WTC11 (cell line): ENCODE measurements at places on chromosomes 2 and 18.
A peak's percentile ranks its signal among the peaks of the same experiment; 100 is the strongest.

- DNase-seq = no peak
Observed at GRCh38 chr2:154375579-154375931, 322.9 kb upstream of the KCNJ3 start.

DNA sequence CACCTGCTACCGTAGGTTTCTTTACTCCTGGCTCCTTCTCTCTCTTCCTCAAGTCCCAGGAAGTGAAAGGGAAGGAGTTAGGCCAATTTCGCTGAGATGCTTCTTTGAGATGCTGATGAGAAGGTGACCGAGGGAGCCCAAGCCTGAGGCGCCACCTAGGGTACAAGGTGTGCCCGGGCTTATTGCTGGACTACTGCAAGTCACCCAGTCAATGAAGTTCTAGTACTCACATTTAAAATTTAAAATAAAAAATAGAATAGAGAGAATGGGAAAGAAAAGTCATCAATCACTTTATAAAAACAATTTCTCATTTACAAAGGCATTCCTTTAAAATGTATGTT, 45.3 kb downstream of the ACAA2 start:
- DNase-seq = peak; percentile 80

DNA sequence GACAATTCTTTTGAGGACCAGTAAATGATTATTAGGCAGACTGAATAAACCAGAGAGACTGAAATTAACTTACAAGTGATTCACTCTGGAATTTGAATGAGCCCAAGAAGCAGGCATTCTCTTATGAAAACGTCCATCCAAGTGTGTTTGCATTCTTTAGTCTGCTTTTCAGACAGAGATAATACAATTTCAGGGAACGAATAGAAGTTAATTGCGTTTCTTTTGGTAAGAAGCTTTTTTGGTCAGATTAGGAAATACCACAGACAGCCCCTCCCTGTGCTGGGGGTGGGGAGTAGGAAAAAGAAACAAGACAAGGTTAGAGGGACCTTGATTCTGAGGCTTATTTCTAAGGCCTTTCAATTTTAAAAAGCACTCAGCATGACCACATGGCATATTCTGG, 874.4 kb downstream of the SUCLG1 start:
- no peak for DNase-seq

DNA sequence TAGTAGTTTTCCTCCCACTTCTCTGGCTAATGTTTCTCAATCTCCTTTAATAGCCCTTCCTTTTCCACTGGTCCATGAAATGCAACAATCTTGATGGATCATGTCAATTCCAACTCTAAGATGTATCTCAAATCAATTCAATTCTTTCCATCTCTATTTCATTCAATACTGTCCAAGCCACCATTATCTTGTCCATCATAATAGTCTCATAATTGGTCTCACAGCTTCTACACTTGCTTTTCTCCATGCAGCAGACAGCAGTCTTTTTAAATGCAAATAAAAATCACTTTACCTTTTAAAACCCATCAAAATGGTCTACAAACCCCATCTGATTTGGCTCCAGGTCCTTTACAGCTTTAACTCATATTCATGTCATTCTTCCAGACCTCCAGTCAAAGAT, 226.6 kb downstream of the EPHA4 start:
- no peak for DNase-seq

- DNase-seq = no peak
Observed at GRCh38 chr2:227921648-227922047, 50.2 kb downstream of the DAW1 start.

DNA sequence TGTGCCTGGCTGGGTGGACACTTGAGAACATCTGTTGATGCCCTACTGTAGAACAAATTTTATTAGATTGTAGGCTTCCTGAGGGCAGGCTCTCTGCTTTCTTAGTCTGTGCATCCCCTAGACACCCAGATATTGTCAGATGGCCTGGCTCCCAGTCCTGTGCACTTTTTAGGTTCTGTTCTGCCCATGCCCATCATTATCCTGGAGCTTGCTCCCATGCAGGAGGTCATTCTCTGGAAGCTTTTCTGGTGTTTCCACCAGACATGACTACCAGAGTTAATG, 213.3 kb downstream of the MYCN start:
- no peak for DNase-seq

DNA sequence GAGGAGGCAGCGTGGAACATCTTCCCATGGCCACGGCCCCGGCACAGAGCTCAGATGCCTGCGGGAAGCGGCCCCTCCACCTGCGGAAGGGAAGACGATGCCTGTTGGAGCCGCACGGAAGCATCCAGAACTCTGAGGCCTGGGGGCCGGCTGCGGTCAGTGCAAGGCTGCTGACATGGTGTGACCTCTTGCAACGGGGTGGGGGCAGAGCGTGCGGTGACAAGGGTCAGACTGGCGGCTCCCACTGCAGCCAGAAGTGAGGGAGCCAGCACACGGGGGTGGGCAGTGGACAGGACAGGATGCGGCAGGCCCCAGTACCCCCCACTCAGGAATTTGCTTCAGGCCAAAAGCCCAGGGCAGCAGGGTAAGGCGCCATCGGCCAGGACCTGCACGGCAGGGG, 48.8 kb downstream of the SLC66A2 start:
- no peak for DNase-seq

DNA sequence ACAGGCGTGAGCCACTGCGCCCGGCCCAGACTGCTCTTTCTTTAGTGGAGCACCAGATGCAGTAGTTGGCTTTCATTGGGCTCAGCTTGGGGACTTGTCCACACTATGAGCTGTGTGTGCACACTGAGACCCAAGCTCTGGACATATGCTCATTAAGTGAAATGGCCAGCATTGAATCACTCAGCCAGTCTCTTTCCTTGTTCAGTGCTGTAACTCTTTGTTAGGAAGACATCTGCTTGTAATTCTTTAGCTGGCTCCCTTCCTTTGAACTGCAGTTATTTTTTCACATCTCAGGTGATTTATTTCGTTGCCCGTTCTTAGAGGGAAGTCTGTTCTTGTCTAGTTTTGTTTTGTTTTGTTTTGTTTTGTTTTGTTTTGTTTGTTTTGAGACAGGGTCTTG, 70.5 kb downstream of the CAB39 start:
- DNase-seq = no peak

GRCh38 chr2:50613161-50613560, 418.8 kb downstream of the NRXN1 start:
- DNase-seq = no peak

DNA sequence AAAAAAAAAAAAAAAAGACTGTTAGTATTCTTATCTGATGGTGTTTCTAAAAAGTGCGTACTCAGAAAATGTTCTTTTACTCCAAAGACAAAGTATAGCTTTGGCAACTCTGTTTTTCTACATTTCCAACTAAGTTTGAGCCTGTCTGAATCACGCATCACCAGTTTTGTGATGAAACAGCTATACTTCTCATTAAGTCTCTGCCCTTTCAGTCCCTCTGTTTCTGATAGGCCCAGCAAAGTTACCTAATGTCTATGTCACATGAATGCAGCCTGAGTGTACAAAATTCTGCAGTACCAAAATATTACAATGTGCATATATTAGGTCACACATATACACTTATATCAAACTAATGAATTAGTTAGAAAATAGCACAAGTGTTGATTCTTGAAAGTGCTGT, 22.4 kb downstream of the TWSG1 start:
- DNase-seq = no peak
